Activated CD4-positive, CD25-positive, alpha-beta regulatory T cell treated with anti-CD3 and anti-CD28 coated beads, Interleukin-2, amount 50 U/mL, for 16 hours (primary cell): ENCODE measurements at places on chromosomes 11 and 22.

DNA sequence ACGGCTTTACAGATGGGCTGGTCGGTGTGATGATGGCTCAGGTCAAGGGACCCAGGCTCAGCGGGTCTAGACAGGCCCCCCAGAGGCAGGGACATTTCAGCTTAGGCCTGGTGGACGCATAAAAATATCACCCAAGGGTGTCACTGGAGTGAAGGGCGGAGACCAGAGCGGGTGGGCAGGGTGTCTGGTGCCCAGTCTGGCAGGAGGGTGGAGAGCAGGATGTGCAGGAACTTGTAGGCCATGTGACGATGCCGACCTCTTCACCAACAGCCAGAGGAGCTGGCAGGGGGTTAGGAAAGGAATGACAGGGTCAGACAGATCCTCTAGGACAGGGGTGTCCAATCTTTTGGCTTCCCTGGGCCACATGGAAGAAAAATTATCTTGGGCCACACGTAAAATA lies 4.5 kb downstream of the MAPK8IP1 start:
- DNase-seq = no peak

DNA sequence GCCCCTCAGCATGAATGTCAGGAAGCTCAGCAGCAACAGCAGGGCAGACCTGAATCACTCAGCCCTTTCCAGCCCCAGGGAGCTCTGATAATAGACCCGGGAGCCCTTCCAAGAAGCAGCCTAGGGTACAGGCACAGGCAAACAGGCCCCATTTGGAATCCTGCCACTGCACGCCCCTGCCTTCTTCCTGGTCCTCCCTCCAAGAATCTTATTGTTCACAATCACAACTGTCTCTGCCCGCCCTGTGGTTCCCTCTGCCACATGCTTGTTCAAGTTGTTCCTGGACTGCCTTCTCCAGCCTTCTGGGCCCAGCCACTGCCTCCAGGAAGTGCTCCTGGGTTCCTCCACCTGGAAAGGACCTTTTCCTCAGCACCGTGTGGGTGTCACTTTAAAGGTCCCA lies 54.6 kb downstream of the LRRC32 start:
- DNase-seq = no peak

DNA sequence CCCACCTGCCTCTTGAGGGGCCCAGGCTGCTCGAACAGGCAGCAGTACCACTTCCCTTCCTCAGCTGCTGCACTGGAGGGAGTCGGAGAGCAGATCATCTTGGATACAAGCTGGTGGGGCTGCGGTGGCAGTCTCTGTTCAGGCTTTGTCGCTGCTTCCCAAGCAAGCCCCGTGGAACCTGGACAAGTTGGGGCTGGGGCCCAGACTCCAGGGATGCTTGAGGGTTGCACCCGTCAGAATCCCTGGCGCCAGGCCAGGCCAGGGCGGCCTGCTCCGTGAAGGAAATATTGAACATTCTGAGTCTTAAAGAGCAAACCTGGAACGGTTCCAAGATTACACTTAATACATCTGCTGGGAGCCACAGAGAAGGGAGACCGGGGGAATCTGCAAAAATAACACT lies 310.1 kb upstream of the SORL1-AS1 start:
- no peak for DNase-seq

DNA sequence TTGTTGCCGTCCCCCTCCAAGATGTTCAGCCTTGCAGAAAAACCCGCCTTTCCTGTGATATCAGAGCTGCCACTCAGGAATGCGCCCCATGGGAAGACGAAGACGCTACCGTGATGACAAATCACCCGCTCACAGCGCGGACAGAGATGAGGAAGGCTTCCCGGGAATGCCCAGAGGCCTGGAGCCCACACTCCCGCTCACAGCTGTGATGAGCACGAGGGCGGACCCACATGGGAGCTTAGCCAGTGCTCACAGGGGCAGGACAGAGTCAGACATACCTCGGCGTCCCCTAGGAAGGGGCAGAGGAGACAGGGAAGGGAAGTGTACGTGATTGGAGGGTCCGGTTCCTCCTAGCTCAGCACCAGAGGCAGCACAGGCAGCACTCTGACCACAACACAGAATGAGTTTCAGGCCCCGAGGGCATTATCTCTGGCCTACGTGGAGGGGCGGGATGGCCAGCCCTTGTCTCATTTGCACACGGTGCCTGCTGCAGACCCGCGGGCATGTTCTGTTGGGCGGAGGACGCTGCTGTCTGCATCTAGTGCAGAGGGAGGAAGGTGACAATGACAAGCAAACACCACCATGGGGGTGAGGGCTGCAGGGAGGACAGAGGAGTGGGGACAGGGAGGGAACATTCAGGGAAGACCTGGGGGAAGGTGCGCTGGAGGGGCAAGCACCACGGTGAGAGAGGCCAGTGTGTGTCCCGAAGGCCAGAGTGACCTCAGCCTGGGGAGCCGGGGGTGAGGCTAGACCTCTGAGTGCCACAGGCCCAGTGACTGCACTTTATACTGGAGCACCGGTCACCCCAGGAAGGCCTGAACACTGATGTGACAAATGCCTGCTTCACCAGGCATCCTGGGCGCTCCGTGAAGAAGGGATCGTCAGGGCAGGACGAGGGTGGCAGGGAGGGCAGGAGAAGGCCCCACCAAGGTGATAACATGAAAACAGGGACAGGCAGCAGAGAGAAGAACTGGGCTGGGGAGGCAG lies 79.6 kb downstream of the CELSR1 start:
- DNase-seq = no peak

GRCh38 chr11:2382129-2382517 lies 5.0 kb downstream of the CD81 start:
- no peak for DNase-seq

DNA sequence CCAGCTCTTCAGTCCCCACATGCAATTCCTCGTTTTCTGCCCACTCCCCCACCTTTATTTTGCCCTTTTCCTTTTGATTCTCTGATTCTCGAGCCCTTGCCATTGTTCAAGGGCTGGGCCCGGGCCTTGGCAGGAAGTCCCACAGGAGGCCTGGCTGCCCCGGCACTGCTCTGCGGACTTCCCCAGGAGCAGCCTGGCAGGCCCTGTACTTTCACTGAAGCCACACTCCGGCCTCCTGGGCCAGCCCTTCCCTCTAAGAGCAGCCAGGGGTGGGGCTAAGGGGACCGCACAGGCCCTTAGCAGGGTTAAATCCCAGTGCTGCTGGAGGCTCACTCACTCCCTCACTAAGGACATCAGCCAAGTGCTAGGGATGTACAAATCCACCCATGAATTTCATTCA lies 4.1 kb downstream of the LRRC32 start:
- no peak for DNase-seq

DNA sequence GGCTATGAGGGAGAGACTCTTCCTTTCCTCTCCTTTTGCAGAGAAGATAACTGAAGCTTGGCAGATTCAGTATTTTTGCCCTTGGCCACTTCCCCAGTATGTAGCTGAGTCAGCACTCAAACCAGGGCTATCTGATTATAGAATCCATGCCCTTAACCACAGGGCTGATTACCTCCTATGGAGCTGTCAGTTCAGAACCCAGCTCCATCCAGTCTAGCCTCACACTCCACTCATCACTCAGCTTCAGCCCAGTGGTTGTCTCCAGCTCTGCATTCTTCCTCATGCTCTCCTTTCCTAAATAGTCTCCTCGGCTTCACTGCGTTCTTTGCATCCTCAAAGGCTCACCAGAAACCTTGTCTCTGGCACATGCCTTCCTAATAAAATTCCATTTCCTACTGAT lies 151.6 kb upstream of the BLID start:
- no peak for DNase-seq

DNA sequence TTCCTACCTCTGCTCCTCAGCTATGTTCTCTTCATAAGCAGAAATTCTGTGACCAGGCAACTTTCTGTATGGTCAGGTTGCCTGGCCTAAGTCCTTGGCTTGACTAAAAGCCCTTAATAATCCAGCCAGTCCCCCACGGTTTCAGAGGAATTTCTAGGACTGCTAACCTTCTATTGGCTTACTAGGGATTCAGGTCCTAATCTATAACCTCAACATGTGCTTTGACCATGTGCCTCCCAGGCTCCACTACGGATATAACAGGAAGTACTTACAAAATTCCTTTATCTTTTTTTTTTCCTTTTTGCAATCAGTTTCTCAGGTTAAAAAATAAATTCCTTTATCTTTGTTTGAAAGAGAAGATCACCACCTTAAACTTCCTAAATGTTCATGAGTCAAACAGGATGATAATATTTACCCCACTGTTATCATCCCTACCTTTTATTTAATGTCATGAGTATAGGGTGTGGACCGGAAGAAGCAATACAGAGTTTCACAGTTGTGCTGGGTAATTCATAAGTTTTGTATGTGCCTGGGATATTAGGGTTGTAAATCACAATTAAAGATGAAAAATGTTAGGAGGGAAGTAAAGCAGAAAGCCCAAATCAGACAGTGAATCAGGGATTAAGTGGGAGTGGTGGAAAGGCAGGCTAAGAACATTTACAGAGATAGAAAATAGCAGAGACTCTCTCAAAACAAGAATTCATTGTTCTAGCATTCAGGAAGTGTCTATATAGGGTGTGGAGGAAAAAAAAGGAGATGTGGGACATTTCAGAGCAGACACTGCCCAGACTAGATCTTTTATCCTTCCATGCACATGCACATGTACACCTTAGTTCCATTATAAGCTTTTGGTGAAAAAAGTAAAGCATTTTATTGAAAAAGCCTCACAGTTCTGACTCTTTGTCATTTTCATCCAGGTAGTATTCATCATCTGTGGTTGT lies 10.7 kb upstream of the POGLUT3 start:
- DNase-seq = no peak

- DNase-seq = no peak
Observed at GRCh38 chr11:75182664-75183063, 31.8 kb downstream of the SLCO2B1 start.

GRCh38 chr22:38957046-38957770 lies at the start of gene APOBEC3A:
APOBEC3A (plus strand) TSS chr22:38957609; CDS start chr22:38957692, 83 bp downstream.
- no peak for DNase-seq

DNA sequence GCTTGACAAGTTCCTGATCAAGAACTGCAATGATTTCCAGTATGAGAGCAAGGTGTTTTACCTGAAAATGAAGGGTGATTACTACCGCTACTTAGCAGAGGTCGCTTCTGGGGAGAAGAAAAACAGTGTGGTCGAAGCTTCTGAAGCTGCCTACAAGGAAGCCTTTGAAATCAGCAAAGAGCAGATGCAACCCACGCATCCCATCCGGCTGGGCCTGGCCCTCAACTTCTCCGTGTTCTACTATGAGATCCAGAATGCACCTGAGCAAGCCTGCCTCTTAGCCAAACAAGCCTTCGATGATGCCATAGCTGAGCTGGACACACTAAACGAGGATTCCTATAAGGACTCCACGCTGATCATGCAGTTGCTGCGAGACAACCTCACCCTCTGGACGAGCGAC lies 12.0 kb downstream of the YWHAH start:
- DNase-seq = no peak

- no peak for DNase-seq
Observed at GRCh38 chr11:117745346-117745745, 51.7 kb downstream of the DSCAML1 start.

- DNase-seq = no peak
Observed at GRCh38 chr11:123525097-123525496, 95.0 kb downstream of the GRAMD1B start.

DNA sequence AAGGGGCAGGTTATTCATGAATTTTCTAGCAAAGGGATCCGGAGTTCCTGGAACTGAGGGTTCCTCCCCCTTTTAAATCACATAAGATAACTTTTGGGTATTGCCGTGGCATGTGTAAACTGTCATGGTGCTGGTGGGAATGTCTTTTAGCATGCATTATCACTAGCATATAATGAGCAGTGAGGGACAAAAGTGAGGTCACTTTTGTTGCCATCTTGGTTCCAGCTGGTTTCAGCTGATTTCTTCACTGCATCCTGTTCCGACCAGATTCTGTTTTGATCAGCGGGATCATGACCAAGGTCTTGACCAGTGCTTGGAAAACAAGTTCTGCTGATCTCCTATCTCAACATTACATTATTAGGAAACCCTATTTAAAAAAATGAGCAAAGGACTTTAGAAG lies 7.4 kb downstream of the MIF start:
- no peak for DNase-seq
